Activated effector memory CD4-positive, alpha-beta T cell treated with Interleukin-2 at 50 U/mL for 16 hours (primary cell): ENCODE measurements at places on chromosomes 3 and 15.

- no peak for DNase-seq
These were observed 53.8 kb upstream of the C2CD4B start for GRCh38 chr15:62218841-62219240.

- DNase-seq: no peak
These were observed 52.8 kb downstream of the IL12A start for GRCh38 chr3:160041465-160041864.

- no peak for DNase-seq
These were observed 126.8 kb upstream of the UBE3A start for GRCh38 chr15:25565470-25566264.

GRCh38 chr3:183435661-183436060, 7.2 kb upstream of the MCF2L2 start:
- DNase-seq: no peak

DNA sequence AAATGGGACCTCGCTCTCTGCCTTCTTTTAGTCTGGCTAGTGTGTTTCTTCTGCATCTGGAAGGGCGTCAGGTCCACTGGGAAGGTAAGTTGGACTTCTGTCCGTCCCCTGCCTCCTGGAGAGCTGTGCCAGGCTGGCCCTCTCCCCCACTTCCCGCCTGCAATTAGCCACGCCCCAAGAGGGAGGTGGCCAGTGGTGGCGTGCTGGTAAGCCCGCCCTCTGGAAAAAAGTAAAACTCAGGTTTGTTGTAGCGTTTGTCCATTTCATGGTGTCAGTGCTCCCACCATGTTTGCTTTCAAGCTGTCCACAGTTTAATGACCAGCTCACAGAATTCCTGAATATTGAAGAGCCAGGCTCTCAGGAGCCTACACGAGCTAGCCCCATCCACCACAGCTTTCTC, 55.6 kb downstream of the SLC6A6 start:
- no peak for DNase-seq

- DNase-seq: no peak
These were observed 104.4 kb upstream of the ZBTB20 start for GRCh38 chr3:115251509-115251908.

DNA sequence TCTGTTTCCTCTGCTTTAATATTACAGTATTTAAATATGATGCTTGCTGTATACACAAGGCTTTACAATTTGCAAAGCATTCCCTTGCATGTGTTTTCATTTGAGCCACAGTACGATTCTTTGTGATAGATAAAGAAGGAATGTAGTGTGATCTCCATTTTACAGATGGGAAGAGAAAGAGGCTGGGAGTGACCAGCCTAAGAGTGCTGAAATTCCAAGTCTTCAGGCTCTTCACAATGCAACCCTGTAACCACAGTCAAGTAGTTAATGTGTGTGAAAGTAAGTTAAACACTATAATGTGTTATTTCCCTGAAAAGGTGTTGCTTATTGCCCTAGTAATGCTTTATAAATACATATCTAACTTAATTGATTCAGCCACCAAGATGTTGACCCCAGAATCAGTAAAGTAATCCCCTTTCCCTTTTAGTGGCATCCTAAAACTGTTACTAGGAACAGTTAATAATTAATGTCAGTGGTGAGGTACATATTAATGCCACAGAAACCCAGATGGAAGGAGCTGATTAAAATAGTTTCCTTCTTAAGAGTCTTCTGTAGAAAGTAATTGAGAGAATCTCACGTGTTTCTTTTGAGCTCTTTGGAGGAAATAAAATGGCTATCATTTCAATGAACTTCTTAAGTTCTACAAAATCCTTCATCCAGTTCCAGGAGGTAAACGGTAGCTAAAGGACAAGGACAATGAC, 110.4 kb downstream of the IL12A start:
- no peak for DNase-seq

DNA sequence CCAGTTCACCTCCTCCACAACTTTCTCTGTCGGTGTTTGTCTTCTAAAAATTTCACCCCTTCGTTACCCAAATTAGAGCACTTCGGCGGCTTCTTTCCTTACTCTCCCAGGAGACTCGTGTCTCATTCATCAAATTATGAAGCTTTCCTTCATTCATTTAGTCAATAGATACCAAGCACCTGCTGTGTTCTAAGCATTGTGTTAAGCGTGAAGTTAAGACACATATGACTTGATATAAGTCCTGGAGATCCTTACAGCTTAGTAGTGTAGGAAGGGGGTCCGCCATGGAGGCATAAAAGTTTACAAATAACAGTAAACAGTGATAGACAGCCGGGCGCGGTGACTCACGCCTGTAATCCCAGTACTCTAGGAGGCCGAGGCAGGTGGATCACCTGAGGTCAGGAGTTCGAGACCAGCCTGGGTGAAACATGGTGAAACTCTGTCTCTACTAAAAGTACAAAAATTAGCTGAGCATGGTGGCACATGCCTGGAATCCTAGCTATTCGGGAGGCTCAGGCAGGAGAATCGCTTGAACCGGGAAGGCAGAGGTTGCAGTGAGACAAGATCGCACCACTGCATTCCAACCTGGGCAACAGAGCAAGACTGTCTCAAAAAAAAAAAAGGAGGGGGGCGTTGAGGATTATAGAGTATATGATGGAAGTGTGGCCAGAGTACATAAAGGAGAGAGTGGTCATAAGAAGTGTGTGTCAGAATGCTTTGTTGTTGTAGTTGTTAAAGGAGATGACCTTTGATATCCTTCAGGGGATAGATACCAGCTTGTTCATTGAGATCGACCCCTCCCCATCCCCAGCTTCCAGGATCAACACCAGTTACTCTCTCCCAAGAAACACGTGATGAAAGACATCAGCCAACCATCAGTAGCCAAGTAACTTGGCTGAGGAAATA, 744 bp upstream of the CCDC32 start:
- DNase-seq: no peak

GRCh38 chr15:62992302-62992701, 50.2 kb upstream of the TPM1 start:
- no peak for DNase-seq

DNA sequence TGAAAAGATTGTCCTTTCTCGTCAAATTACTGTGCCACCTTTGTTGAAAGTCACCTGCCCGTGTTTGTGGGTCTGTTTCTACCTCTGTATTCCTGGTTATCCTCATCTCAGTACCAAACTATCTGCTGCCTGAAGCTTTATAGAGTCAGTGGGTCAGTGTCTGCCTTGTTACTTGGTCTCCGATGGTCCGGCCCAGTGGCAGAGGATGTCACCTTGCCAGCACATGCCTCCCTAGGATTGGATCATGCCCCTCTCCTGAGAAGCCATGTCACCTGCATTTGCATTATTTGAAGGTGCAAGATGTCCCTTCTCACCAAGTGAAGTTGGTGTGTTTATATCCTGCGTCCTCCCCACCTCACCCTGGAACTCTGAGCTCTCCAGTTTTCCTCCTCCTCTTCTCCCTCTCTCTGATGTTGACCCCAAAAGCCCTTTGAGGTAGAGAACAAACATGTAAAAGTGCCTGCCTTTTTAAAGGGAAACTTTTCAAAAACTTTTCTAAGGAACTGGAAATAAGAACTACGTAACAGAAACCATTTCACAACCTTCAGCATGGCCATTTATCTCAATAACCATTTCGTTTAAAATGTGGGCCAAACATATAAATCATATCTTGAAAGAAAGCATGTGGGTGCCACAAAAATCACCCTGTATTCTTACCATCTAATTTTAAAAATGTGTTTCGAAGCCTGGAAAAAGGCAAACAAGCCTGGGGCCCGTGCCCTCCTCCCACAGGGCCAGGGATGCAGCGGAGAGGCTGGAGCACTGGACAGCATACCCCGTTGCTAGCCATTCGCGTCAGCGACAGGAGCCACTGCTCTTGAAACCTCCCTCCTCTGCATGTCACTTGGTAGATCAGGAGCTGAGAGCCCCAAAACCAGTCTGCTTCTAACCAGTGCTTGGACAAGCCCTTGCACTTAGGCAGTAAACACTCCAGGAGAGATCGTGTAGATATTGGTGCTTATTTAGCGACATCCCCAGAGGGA, 102.1 kb downstream of the VGLL4 start:
- DNase-seq: no peak

- no peak for DNase-seq
These were observed 112.0 kb downstream of the TMCO5A start for GRCh38 chr15:38046257-38047051.

- no peak for DNase-seq
These were observed 67.0 kb downstream of the CHCHD4 start for GRCh38 chr3:14057701-14058100.

DNA sequence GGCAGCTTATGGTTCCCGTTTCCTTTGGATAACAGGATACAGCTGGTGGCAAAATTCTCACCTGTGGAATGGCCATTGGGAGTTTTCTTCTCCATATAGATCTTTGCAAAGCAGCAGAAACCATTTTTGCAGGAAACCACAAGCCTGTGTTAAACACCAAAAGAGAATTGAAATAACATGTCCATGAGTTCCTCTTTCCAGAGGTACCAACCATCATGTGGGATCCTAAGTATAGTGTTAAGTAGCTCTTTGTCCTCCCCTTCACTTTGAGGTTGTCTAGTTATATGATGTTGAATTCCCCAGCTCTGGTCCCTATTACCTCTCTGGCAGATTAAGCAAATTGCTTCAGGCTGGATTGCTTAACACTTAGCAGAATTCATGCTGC, 94.9 kb downstream of the AKAP13 start:
- DNase-seq: no peak

- DNase-seq: no peak
These were observed 89.3 kb downstream of the RASA2 start for GRCh38 chr3:141575879-141576743.

- DNase-seq: no peak
These were observed 754.1 kb downstream of the NR2F2 start for GRCh38 chr15:97084650-97085049.

- DNase-seq: no peak
These were observed 253.0 kb downstream of the RAP2B start for GRCh38 chr3:153414982-153415381.

- no peak for DNase-seq
These were observed 10.3 kb downstream of the MYL3 start for GRCh38 chr3:46852839-46853355.

GRCh38 chr15:50880206-50880605, 28.3 kb upstream of the AP4E1 start:
- DNase-seq: no peak

DNA sequence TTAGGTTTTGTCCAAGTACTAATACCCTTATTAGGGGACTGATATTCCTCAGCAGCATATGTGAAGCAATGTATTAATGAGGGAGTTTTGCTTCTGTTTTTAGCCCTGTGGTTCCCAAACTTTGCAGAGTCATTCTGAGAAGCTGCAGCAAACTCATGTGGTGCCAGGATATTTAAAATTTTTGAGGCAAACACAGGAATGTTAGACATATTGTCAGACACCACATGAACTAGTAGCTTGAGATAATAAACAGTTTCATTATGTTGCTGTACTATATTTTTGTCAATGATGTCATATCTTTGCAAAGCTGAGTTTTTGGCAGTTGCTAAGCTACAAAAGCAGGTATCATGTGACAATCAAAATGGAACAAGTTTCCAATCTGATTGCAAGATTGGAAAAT, 36.6 kb downstream of the ATP6V1A start:
- no peak for DNase-seq

GRCh38 chr3:170436697-170437096, 18.0 kb downstream of the CLDN11 start:
- DNase-seq: no peak

- no peak for DNase-seq
These were observed 81.8 kb downstream of the TP63 start for GRCh38 chr3:189712906-189713483.

DNA sequence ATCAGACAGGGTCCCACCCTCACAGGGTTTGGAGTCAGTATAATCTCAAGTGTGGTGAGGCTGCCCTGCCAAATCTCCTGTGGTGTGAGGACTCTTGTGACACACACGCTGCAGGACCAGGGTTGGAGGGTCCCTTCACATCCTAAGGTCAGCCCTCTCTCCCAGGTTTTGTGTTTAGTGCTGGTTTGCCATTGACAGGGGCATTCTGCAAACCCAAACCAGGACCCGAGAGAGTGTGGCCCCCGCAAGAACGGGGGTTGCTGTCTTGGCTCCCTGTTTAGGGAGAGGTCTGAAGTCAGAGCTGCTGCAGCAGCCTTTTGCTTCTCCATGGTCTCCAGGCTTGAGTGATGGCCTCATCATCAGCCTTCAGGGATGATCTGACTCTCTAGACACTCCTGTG, 14.7 kb downstream of the FAM107A start:
- no peak for DNase-seq

- DNase-seq: no peak
These were observed 17.1 kb downstream of the BLOC1S6 start for GRCh38 chr15:45604326-45604725.

- DNase-seq: no peak
These were observed 20.3 kb downstream of the NIT2 start for GRCh38 chr3:100354850-100355249.

DNA sequence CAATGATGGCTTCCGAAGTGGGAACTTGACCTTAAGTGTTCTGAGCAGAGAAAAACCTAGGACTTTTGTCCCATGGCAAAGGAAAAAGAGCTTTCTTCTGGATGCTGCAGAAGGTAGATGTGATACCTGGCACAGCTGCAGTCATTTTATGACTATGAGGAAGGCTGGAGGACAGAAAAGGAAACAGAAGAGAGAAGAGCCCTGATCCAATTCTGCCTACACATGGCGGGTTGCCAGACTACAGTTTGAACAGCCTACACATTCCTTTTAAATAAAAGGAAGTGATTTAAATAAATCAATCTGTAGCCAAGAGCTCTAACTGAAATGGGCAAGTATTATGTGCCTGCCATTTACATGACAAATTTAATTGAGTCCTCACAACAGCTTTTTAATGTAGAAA, 43.6 kb upstream of the CHRNB4 start:
- DNase-seq: no peak

DNA sequence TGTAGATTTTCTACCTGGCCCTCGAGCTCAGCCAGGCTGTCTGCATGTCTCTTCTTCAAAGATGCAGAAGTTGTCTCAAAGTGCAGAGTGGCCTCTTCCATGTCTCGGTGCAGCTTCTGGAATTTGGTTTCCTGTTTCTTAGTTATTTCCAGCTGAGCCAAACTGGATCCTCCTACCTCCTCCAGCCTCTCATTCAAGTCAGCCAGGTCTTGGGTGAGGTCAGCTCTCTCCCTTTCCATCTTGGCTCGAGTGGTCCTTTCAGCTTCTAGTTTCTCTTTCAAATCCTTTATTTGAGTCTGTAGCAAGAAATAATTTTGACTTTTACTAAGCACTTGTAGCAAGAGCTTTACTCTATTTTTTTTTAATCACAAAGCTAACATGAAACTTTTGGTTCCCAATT, 81.8 kb downstream of the MYH15 start:
- DNase-seq: no peak

- DNase-seq: no peak
These were observed 151.4 kb downstream of the POLR2M start for GRCh38 chr15:57857871-57858270.

DNA sequence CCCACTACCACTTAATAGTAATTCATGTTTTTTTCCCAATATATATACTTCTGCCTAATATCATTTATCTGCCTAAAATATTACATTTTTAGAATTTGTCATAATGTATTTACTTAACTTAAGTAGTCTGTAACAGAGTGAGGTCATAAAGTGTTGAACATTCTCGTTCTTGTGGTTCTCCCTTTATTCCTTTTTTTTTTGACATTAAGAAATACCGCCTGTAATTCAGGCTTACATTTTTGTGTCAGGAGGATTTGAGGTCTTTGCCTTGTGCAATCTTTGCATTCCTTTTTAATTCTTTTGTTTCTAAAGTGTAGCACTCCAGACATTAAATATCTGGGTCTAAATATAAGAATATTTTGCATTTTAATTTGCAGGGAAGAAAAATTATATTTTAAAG, 315.4 kb downstream of the PTPRG start:
- DNase-seq: no peak
